ENCODE measurements at places on chromosomes 11 and 22.

GRCh38 chr22:17878941-17879340 is 104.7 kb upstream of the BID start:
- no peak for DNase-seq

GRCh38 chr11:76067099-76067498 is 139.2 kb downstream of the WNT11 start:
- DNase-seq: no peak

GRCh38 chr11:43396617-43397016 is 37.9 kb downstream of the TTC17 start:
- DNase-seq: no peak

GRCh38 chr11:35614939-35615569 is 3.2 kb upstream of the FJX1 start:
- DNase-seq: no peak

- DNase-seq: no peak
Measured at GRCh38 chr11:597166-597725, 18.5 kb downstream of the IRF7 start.

DNA sequence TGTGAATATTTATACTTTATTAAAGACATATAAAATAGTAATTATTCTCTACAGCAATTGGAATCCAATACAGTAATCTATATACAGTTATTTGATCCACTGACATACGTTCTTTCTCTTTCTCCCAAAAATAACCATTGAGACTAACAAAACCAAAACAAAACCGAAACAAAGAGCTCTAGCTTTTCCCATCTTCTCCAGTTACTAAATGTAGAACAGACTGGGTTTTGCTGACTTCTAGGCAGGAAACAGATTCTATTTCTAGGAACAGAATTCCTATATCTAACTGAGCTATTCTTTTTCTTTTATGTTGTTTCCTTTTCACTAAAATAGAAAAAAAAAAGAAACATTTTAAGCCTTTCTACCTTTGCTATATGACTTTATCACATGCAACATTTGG is 80.1 kb downstream of the PACS1 start:
- no peak for DNase-seq

DNA sequence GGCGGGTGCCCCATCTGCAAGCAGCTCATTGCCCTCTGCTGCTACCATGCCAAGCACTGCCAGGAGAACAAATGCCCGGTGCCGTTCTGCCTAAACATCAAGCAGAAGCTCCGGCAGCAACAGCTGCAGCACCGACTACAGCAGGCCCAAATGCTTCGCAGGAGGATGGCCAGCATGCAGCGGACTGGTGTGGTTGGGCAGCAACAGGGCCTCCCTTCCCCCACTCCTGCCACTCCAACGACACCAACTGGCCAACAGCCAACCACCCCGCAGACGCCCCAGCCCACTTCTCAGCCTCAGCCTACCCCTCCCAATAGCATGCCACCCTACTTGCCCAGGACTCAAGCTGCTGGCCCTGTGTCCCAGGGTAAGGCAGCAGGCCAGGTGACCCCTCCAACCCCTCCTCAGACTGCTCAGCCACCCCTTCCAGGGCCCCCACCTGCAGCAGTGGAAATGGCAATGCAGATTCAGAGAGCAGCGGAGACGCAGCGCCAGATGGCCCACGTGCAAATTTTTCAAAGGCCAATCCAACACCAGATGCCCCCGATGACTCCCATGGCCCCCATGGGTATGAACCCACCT is 28.0 kb upstream of the L3MBTL2 start:
- DNase-seq: no peak

GRCh38 chr11:34997952-34998528 is 81.6 kb downstream of the PDHX start:
- DNase-seq: peak; percentile 25

DNA sequence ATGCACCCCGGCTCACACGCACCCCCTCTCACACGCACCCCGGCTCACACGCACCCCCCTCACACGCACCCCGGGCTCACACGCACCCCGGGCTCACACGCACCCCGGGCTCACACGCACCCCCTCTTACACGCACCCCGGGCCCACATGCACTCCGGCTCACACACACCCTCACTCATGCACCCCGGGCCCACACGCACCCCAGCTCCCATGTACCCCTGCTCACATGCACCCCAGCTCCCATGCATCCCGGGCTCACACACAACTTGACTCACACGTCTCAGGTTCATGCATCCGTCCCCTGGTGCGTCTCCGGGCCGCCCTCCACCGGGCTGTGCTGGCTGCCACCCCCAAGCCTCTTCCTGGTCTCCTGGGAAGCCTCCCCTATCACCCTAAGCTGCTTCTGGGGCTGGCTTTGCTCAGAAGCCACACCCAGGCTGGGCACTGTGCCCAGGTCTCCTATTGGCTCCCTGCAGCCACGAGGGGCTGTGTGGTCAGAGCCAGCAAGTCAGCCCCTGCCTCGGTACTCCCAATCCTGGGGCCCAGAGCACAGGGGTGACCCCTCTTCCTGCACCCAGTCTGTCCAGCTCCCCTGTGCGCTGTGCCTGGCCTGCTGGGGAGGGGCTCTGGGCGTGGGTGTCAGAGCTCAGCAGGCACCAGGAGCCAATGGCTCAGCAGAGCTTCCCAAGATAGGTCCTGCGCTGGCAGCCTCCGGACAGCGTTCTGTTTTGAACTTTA is 16.9 kb downstream of the TSPAN4 start:
- DNase-seq: peak; percentile 81

DNA sequence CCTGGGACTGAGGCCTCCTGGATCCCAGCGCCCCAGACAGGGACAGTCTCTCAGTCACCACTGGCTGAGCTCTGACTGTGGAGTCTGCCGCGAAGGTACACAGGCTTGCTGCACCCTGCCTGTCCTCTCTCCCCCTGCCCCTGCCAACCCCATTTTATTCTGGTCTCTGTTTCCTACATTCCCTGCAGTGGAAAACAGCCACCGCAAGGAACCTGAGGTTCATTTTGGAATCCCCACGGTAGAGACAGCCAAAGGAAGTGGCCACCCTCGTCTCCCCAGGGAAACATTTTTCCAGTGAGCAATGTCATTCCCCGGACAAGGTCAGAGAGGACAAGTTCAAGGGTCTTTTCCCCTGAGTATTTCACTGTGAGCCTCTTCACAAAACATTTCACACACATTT is 56.6 kb downstream of the FBXO7 start:
- no peak for DNase-seq

DNA sequence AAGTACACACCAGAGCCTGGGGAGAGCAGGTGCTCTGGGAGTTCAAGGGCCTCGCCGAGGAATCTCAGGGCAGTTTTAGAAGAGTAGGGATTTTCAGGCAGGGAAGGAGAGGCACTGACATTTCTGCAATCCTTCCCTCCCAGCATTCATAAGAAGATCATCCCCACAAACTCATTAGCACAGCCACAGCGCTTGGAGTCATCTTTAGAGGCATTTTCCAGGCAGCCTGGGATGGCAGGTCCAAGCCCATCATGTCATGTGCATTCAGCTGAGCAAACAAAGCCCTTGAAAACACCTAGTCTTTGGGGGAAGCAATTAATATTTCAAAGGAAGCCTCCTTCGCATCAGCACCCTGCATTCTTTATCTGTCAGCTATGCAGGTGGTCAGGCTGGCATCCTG is 43.8 kb downstream of the MAP6 start:
- DNase-seq: peak; percentile 93

- no peak for DNase-seq
Measured at GRCh38 chr11:113528982-113529381, 53.8 kb upstream of the DRD2 start.

DNA sequence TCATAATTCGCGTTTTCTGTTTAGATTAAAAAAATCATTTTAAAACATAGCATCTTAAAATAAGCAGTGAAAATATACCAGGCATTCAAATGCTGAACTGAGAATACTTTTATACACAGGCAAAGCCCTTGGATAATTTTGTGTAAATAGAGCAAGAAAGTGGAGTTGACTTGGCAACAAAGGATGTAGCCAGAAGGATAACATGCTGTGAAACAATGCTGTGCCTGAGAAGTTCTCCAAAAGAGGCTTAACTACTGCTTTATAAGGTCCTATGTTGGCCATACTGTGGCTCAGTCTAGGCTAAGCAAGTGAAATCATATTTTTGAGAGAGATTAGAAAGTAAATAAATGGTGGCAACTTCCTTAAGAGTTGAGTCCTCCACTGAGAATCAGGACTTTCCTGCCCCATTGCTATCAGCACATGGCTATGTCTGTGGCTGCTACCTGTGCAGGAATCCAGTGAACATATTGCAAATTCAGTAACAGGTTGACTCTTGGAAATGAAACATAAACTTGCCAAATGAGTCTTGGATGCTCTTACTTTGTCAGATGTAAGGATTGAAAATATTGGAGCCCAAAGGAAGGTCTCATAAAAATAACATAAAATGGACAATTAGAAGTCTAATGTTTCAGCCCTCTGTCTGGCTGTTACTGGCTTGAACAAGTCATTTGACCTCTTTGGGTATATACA is 448.9 kb downstream of the LRRC4C start:
- no peak for DNase-seq

GRCh38 chr22:40449676-40450035 is 79.3 kb downstream of the SGSM3 start:
- DNase-seq: no peak

- no peak for DNase-seq
Measured at GRCh38 chr11:6646071-6646470, 9.5 kb downstream of the DCHS1 start.

DNA sequence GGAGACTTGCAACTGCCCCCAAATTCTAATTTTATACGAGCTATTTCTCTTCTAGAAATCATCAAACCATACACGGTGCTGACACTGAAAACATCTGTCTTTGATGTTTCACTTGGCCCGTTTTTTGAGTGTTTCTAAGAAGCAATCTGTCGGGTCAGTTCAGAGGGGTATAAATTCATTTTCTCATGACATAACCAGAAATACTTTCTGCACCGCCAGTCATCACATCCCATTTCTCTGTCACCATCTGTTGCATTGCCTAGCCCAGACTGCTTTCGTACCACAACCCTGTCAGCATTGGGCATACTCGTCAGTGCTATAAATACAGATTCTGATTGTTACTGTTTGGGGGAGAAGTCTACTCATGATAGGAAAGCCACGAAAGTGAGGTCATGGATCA is 63.1 kb upstream of the CCDC90B start:
- DNase-seq: no peak

DNA sequence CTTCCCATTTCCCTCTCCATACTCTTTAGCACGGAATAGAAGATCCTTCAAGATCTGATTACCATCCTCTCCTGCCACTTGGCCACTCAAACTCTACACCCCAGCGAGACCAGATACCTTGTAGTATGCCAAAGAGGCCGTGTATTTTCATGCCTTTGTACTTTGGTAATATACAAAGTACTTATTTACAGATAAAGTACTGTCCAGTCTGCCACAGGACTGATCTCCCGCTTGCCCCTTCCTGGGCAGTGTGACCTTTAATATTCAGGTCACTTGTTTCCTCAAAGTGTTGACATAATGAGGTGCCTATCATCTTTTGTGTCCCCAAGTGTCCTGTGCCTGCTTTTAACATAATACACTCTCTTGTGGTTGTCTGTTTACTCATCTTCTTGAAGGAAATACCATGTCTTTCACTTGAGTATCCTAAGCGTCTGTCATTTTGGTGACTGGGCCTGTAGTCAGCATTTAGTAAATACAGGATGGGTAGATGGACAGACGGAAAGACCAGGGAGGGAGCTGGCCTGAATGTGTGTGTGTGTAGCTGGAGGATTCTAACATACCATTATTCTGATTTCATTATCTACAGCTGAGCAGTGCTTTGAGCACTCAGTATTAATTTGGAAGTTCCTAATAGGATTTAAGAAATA is 137.4 kb downstream of the NAV2 start:
- no peak for DNase-seq

DNA sequence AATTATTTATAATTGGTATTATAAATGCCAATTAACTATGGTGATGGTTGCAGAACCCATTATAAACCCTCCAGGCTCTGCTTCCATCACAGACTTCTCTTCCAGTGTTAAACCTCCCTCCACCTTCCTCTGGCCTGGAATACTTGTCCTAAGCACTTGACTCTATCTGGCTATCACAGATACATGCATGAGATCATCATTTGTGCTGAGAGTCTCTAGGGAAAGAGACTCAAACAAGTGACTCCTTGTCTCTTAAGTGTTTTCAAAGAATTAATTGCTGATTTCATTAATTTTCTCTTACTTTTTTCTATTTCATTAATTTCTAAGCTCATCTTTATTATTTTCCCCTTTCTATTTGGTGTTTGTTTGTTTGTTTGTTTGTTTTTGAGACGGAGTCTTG is 29.1 kb downstream of the RTL6 start:
- no peak for DNase-seq

DNA sequence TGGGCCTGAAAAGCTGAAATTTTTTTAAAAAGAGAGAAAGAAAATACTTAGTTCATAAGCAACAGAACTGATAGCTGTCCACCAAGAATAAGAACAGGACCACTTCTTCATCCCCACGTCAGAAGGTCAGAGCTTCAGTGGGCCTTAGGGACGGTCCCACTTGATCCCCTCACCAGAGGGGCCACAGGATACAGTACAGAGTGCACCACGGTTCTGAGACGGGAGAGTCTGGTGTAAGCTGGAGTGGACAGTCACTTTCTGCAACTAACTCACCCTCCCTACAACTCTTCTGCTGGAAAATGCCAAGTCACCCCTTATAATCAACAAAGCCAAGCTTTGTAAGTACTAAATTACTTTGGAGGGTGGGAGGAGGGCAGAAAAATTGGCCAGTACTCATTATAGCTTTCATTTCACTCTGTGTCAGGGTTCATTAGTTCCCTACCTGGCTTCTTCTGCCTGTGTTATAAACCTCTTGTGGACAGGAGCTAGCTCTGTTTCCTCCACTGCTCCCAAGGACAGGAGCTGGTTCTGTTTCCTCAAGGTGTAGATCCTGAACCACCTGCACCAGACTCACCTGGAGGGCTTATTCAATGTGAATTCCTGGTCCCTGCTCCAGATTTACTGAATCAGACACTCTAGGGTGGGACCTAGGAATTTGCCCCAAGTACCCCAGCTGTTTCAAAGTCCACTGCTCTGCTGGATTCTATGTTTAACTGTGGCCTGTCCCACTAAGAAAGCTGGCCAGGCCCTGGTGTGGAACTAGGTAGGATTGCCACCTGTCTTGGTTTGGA is 39.6 kb downstream of the SCGB1A1 start:
- no peak for DNase-seq

DNA sequence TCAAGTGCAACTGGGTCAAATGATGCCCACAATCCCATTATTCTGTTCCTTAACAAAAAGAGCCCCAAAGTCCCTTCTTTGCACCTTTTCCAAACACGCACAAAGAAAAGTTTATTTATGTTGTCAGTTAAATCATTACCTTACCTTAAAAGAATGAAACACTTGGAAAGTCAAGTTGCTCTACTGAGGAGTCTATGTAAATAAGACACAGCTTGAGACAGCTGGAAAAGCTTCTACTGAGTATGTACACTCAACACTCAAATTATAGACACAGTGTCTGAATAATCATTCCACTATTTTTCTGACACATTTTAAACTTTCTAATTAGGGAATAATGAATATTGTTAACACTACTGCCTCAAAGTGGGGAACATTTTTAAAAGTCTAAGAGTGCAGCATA is 21.6 kb upstream of the PHLDA2 start:
- no peak for DNase-seq

GRCh38 chr11:14881576-14882193 is 10.3 kb downstream of the CYP2R1 start:
- DNase-seq: no peak
